ENCODE measurements at places on chromosomes 13 and 19.

- no peak overlapping the region for H3K27ac ChIP-seq
- H3K4me1 ChIP-seq, result no peaks in the 10 kb centered on the region
- H3K36me3 ChIP-seq, result no peaks in the 10 kb centered on the region
- DNase-seq, result no peak
- H3K4me3 ChIP-seq, result no peak overlapping the region
These were observed 59.5 kb downstream of the DPF1 start for GRCh38 chr19:38164526-38164925.

DNA sequence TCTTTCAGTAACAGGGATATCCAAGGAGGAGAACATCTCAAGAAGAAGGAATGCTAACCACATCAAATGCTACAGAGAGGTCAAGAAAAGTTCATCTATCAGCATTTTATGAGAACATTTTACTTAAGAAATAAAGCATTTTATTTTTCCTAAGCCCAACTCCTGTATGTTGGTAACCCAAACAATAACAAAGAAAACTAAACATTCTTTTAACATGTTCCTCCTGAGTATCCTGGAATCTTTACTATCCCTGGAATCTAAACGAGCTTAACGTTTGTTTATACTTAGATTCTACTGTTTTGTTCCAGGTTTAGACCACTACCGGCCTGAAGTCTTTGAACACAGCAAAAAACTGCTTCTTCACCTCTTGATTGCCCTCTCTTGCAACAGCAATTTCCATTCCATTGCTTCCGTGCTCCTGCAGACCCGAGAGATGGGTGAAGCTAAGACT is 89.7 kb downstream of the ZAR1L start:
- H3K4me1 ChIP-seq, result no peaks in the 10 kb centered on the region
- no peaks in the 10 kb centered on the region for H3K27me3 ChIP-seq
- H3K4me3 ChIP-seq, result no peak overlapping the region
- H3K36me3 ChIP-seq, result no peaks in the 10 kb centered on the region

GRCh38 chr19:32581705-32582179 is 752 bp downstream of the PDCD5 start:
- peak overlapping the region; percentile 98 for H3K4me3 ChIP-seq
- H3K36me3 ChIP-seq, result peaks cover 11% of the 10 kb centered on the region
- H3K4me1 ChIP-seq, result peaks cover 11% of the 10 kb centered on the region
- DNase-seq, result no peak
- H3K27ac ChIP-seq, result peak overlapping the region; percentile 42

- H3K27ac ChIP-seq, result no peak overlapping the region
- no peaks in the 10 kb centered on the region for H3K36me3 ChIP-seq
- no peak overlapping the region for H3K4me3 ChIP-seq
- H3K27me3 ChIP-seq, result no peaks in the 10 kb centered on the region
- H3K4me1 ChIP-seq, result no peaks in the 10 kb centered on the region
These were observed 6.3 kb downstream of the SIGLEC10 start for GRCh38 chr19:51410950-51411748.

DNA sequence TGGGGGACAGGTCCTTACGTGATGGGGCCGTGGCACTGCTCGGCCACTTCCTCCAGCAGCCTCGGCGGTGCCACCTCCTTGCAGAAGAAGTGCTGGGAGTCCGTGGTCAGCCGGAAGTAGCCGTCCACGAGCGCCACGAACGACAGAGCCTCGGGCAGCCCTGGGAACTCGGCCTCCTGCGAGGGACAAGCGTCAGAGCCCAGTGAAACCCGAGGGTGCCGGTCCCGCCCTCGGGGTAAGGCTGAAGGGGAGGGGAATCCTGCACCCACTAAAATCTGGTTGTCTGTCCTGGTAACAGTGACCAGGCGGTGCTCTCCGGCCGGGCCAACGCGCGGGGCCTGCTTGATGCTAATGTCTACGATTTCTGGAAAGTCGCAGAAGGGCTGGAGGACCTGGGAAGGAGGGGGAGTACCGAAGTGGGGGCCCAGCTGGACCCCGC is 6.4 kb downstream of the JAK3 start:
- H3K4me3 ChIP-seq, result no peak overlapping the region
- no peak for DNase-seq
- no peaks in the 10 kb centered on the region for H3K27me3 ChIP-seq
- H3K36me3 ChIP-seq, result no peaks in the 10 kb centered on the region
- H3K4me1 ChIP-seq, result no peaks in the 10 kb centered on the region

DNA sequence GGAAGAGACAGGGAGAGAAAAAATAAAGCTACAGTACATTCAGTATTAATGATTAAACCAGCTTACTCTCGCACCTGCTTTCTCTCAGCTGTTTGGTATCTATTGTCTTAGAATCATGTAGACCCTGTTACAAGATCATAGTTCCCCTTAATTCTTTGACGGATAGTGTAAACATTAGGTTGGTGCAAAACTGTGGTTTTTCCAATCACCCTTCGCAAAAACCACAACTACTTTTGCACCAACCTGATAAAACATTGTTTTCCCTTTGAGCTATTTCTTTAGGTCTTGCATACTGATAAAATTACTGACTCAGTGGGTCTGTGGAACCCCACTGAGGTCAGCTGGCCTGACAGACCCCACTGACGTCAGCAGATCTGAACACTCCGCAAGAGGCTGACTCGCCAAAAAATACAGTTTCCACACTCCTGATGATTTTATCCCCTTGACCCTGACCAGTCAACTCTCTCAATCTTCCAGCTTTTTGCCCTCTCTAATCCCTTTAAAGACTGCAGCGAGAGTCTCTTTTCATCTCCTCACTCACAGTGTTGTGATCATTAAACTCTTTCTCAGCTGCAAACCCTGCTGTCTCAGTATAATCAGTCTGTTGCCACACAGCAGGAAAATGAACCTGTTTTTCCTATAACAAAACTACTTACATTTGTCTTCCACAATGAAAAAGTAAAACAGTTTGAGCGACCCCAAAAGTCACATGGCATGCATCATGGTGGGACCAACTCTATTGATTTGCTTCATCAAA is 123.9 kb downstream of the SLITRK6 start:
- DNase-seq, result no peak
- H3K27me3 ChIP-seq, result no peaks in the 10 kb centered on the region
- no peaks in the 10 kb centered on the region for H3K36me3 ChIP-seq
- no peak overlapping the region for H3K4me3 ChIP-seq
- H3K4me1 ChIP-seq, result no peaks in the 10 kb centered on the region

DNA sequence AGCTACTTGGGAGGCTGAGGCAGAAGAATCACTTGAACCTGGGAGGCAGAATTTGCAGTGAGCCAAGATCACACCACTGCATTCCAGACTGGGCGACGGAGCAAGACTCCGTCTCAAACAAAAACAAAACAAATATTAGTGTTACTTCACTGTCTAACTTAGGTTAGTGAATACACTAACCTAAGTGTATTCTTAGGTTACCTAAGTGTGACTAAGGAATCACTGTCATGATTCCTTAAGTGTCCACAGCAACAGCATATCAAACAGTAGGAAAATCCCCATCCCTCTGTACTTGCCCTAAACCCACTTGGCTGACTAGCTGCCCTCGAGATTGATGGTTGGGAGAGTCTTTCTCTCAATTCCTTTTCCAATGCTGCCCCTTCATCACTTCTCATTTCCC is 11.8 kb upstream of the LRCH1 start:
- no peaks in the 10 kb centered on the region for H3K36me3 ChIP-seq
- DNase-seq, result no peak
- no peak overlapping the region for H3K27ac ChIP-seq
- no peaks in the 10 kb centered on the region for H3K4me1 ChIP-seq
- H3K4me3 ChIP-seq, result no peak overlapping the region

GRCh38 chr19:50925734-50926133 is 14.5 kb upstream of the KLK4 start:
- H3K27ac ChIP-seq, result no peak overlapping the region
- DNase-seq, result no peak
- H3K27me3 ChIP-seq, result peaks cover 73% of the 10 kb centered on the region
- H3K4me3 ChIP-seq, result no peak overlapping the region
- no peaks in the 10 kb centered on the region for H3K36me3 ChIP-seq

GRCh38 chr19:16620018-16620417 is 8.0 kb downstream of the MED26 start:
- no peaks in the 10 kb centered on the region for H3K36me3 ChIP-seq
- DNase-seq, result no peak
- H3K4me3 ChIP-seq, result no peak overlapping the region
- no peaks in the 10 kb centered on the region for H3K27me3 ChIP-seq

DNA sequence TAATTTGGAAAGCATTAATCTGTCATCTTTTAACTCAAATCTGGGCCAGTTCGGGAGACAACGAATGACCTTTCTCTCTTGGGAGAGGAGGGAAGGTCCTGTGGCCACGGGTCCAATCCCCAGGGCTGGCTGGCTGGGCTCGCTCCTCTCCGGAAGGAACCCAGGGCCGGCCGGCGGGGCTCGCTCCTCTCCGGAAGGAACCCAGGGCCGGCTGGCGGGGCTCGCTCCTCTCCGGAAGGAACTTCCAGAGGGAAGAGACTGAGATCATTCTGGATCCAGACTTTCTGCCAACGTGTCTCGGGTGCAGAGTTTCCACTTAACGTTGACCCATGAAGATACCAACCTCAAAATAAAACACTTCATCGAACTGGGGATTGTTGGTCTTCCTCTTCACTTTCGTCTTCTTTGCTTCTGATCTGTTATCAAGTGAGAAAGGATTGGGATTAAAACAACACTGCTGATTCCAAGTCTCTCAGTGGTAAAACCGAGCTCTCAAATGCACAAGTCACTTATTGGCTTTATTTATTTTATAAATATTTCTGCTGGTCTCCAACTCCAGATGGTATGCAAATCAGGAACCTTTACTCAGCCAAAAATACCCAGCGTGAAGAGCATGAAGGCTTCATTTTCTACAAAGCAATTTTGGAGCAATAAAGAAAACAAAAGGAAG is 53.3 kb upstream of the C13orf46 start:
- peak; percentile 40 for DNase-seq
- peak overlapping the region; percentile 55 for H3K4me3 ChIP-seq
- peak overlapping the region; percentile 99 for H3K27ac ChIP-seq
- H3K4me1 ChIP-seq, result peaks cover 47% of the 10 kb centered on the region

DNA sequence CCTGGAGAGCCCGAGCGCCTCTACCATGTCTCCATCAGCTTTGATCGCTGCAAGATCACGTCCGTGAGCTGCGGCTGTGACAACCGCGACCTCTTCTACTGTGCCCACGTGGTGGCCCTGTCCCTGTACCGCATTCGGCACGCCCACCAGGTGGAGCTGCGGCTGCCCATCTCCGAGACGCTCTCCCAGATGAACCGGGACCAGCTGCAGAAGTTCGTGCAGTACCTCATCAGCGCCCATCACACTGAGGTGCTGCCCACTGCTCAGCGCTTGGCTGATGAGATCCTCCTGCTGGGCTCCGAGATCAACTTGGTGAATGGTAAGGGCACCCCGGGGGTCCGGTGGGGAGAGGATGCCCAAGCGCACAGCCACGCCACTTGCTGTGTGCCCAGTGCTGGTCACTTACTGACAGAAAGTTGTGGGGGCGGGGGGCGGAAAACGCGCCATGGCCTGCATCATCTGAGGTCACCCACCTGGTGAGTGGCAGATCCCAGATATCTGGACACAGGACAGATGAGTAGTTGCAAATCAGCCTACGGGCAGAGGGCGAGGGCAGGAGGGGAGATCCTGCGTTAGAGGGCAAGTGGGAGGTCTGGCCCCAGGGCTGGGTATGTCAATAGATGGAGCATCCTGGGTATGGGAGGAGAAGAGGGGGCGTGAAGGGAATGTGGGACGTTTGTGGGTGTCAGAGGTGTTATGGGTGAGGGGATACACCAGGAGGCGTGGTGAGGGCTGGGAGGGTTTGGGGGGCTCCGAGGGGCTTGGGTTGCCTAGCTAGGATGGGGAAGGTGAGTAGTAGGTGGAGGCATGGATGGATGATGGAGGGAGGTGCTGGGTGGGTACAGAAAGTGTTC is 9.8 kb downstream of the ZSWIM4 start:
- DNase-seq, result no peak
- H3K4me3 ChIP-seq, result no peak overlapping the region
- H3K4me1 ChIP-seq, result no peaks in the 10 kb centered on the region
- no peak overlapping the region for H3K27ac ChIP-seq

- no peak overlapping the region for H3K27ac ChIP-seq
- DNase-seq, result no peak
- H3K4me1 ChIP-seq, result no peaks in the 10 kb centered on the region
- no peak overlapping the region for H3K4me3 ChIP-seq
- H3K36me3 ChIP-seq, result no peaks in the 10 kb centered on the region
These were observed 19.6 kb downstream of the C13orf46 start for GRCh38 chr13:113954046-113954835.

DNA sequence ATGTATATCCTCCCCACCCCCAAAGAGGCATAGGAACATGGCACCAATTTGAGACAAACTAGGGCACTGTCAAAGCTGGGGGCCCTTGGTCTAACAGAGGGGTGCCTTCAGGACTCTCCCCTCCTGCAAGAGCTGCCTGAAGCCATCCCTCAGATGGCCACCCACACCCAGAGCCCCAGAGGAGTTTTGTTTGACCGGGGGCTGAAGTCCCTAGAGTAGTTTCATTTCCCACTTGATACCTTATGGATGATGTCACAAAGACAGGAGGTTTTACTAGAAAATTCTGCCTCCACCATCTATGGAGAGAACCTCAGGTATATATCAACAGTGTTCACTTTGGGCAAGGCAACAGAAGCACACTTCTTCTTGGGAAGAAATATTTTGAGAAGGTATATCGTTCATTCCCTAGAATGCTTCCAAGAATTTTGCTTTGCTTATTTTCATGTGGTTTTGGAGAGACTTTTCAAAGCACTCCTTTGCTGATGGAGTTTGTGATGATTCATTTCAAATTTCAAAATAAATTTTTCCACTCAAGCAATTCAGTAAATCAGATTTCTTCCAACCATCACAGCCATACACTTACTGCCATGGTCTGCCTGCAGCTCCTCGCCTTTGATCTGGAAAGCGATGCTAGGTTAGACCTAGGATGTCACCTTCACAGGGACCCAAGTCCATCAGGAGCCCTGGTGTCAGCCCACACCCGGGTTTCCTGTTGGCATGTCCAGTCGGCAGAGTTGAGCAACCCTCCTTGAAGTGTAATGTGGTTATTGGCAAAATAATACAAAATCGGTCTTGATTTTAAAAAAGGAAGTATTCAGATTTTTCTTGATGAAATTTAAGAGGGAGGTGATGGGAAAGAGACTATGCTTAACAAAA is 207.0 kb downstream of the SHISA2 start:
- no peaks in the 10 kb centered on the region for H3K36me3 ChIP-seq
- no peaks in the 10 kb centered on the region for H3K27me3 ChIP-seq
- H3K4me3 ChIP-seq, result no peak overlapping the region
- peaks cover 35% of the 10 kb centered on the region for H3K4me1 ChIP-seq
- DNase-seq, result no peak
- no peak overlapping the region for H3K27ac ChIP-seq
